IPS DF 19.7 (cell line): ENCODE measurements at places on chromosomes 5 and 9.

- no peak for DNase-seq
Measured at GRCh38 chr5:5364932-5365331, 57.5 kb upstream of the ICE1 start.

GRCh38 chr5:115892021-115892420 lies 50.3 kb downstream of the AP3S1 start:
- no peak for DNase-seq

GRCh38 chr5:168773226-168773625 lies 194.1 kb upstream of the PANK3 start:
- DNase-seq, result no peak

DNA sequence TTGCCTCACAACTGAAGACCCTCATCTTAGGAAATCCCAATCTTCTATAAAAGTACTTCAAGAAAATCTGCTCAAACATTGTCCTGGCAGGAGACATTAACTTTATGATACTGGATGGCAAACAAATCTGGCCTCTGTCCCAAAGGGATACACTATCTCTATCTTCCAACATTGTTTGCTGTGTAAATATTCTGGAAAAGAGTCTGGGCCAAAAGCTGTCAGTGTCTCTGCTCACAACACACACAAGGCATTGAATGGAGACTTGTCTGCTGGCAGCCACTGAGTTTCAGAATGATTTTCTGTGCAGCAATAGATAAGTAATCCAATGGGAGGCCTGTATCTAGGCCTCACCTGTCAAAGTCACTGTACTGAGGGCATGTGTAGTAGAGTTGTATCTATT lies 471.1 kb downstream of the DMAC1 start:
- no peak for DNase-seq

DNA sequence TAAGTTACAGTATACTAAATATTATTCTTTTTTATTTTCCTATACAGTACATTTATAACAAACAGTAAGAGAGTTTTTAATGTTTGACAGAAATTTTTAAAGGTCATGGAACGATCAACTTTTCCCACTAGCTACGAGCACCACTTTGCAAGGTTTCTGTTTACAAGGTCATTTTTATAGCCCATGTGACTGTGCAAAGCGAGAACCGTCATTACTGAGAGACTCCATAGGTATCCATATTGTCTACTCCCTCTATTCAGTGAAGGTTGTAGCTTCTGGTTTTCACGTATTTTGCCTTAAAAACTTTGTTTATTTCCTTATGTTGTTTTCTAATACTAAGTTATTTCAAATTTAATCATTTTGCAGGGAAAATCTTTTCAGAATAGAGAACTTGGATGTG lies 186.3 kb upstream of the RGMB start:
- DNase-seq, result no peak

DNA sequence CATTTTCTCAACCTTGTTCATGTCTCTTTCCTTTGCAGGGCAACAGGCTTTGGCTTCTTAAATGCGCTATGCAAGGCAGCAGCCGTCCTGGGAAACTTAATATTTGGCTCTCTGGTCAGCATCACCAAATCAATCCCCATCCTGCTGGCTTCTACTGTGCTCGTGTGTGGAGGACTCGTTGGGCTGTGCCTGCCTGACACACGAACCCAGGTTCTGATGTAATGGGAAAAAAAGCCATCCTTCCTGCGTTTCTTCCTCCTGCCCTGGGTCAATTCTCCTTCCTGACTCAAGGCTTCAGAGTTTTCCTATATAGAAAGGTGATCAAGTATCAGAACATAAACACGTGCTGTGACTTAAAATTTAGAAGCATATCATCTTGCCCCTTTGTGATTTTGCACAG lies 77.8 kb upstream of the IQGAP2 start:
- DNase-seq, result no peak

DNA sequence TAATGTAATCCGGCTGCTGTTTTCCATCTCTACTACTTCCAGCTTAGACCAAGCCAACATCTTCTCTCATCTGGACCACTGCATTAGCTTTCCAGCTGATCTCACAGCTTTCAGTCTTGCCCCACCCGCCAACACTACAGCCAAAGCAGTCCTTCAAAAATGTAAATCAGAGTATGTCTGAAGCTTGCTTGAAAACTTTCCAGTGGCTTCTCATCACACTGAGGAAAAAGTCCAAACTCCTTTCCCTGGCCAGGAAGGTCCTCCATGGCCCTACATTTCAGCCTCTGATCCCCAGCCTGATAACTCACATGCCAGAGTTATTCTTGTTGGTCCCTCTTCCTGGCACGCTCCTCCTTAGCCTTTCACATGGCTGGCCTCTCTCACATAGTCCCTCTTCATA lies 38.5 kb downstream of the TTC1 start:
- no peak for DNase-seq

GRCh38 chr5:110441035-110441434 lies 285.4 kb downstream of the TMEM232 start:
- peak; percentile 9 for DNase-seq

- DNase-seq, result no peak
Measured at GRCh38 chr9:17005056-17005823, 129.6 kb upstream of the CNTLN start.

GRCh38 chr5:137448868-137449267 lies 50.3 kb downstream of the SPOCK1 start:
- no peak for DNase-seq

DNA sequence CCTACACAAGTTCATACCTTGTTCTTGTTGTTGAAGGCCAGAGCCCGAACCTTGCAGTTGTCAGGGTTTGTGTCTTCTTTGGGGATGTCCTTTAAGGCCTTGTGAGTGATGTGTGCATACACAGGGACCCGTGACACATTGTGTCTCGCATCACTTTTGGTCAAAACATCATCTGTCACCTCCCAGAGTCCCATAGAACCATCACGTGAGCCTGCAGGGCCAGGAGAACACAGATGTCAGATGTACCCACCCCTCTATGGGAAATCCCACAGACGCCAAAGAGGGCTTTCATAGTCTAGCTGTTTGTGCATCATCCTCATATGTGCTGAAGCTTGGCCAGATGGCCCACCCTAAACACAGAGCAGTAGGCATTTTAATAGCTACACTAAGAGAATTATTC lies 28.2 kb downstream of the DCAF12 start:
- DNase-seq, result no peak

DNA sequence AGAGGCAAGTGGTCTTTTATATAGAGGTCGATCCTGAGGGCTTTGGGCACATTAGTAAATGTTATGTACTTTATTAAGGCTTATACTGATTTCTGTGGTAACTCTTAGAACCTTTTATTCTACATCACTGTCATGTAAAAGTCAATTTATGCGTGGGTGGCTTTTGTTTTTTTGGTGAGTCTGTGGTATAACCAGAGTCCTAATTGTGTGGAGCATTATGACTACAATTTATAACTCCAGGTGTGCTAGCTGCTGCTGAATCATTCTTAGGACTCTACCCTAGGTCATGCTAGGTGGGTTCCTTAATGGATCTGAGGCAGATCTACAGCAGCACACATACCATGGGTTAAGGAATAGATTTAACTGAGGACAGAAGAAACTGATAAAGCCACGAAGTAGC lies 33.9 kb upstream of the KCNN2 start:
- DNase-seq, result no peak

DNA sequence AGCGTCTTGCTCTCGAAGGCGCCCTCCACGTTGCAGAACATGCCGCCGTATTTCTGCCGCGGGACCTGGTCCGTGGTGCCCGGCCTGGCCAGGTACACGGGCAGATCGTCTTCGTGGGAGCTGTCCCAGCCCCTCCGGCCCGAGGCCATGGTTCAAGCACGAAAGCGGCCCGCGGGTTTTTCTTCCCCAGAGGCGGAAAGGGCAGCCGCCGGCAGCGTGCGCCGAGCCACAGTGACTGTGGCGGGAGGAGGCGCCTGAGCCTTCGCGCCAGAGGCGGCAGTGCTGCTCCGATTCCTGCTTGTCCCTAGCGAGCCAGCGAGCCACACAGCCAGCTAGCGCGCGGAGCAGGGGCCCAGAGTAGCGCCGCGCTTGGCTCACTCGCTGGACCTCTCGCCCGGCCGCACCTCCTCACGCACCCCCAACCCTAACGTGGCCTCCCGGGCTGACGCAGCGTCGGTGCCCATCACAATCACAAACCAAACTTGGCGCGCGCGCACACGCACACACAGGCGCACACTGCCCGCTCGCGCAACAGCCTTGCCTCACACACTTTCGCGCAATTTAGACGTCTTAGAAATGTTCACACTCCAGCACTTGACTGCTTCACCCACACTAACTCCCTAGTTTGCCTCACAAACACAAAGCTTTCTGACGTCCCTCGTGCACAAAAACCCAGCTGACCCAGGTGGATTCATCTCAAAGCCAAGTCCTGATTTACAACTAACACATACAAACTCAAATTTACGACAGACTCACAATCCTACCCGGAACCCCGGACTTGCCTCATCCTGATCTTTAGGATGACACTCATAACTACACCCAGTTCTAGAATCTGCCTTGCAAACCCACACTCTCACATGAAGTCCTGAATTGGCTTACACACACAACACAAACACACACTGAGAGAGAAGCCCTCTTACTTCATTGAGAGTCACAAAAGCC lies at the start of gene DPYSL3:
Gene DPYSL3, minus strand, starts transcription at position 359 of the 942 bp plus-strand sequence. Its CDS starts 210 bp downstream, at position 149.
- peak; percentile 48 for DNase-seq

DNA sequence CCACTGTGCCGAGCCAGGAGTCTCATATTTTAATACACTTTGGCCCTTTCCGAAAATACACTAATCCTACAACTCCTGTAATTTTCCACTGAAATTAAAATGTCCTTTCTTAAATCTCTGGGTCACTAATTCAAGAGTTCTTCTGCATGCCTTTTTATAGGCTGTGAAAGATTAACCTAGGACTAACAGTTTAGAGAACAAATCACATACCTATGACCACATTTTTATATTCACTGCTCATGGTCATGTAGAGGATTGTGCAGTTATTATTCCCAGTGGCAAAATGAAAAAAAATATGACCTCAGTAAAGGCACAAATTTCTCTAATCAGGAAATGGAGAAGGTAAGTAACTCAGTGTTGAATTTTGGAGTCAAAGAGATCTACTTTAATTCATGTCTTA lies 33.4 kb downstream of the SLCO4C1 start:
- DNase-seq, result no peak

DNA sequence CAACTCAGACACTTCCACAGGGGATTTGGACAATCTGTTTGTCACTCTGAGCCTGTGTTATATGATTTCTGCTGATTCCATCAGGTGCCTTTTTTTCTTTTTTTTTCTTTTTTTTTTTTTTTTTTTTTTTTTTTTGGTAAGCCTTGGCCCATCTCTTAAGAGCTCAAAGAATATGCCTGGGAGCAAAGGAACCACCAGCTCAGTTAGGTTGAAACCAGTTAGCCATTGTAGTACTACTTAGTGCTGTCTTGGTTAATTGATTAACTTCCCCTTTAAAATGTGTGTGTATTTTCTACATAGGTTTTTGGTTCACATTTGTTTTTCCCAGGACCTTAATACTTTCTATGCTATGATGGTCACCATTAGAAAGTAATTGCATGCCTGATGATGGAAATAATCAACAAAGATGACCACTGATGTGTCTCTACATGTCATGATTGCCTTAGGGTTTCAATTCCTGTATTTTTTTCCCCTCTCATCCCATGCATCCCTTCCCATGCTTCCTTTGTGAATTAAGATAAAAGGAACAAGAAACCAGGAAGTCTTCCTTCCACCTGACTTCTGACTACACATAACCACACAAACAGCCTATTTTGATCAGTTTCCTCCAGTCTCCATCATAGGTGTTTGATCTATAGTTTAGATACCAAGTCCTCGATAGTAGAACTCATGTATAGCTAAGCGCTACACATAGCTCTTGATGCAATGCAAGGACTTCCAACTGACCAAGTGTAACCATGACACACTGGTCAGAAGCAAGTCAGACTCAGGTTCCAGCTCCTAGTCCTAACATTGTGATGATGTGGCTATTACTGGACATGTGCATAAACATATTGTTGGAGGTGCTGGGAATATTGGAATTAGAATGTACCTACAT lies 306.1 kb downstream of the EFNA5 start:
- no peak for DNase-seq

- DNase-seq, result no peak
Measured at GRCh38 chr5:131288328-131288727, 24.5 kb downstream of the CDC42SE2 start.

DNA sequence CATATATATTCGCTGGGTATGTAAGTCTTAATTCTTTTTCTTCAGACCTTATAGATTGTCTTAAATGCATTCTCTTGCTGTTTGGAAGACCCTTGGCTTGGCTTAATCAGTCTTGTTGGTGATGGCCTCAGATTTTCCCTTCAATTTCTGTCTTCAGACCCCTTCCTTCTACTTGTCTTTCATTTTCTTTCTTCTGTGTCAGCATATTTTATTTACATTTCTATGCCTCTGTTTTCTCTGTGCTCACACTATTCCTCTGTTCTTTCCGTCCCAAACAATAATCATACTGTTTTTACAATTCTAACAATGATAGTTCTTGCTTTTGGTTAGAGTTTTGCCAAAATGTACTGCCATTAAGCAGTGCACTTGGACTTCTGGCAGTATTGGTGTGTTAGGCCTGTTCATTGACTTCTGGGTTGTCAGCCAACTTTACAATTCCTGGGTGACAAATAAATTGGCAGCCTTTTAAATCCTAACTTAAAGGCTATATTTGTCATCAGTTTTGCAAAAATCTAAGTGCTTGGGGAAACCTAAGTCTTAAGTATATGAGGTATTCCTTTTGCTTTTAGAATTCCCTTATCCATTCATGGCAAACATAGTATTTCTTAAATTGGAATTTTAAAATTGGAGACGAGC lies 8.0 kb downstream of the SRFBP1 start:
- no peak for DNase-seq

DNA sequence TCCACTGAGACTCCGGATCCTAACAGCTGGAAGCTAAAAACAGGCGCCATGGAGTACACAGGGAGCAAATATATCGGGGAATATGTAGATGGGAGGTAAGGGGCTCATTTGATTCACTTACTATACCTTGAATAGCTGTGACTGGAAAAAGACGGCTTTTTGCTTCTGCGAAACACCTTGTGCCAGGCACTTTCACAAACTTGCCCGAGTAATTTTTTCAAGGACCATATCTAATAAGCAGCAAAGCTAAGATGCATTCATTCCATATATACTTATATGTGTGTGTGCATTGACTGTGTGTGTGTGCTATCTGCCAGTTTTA lies 178 bp downstream of the MORN5 start:
- DNase-seq, result no peak

- no peak for DNase-seq
Measured at GRCh38 chr9:124283228-124283814, 25.6 kb downstream of the NEK6 start.

- DNase-seq, result no peak
Measured at GRCh38 chr5:99005506-99005905, 76.7 kb upstream of the CHD1 start.

DNA sequence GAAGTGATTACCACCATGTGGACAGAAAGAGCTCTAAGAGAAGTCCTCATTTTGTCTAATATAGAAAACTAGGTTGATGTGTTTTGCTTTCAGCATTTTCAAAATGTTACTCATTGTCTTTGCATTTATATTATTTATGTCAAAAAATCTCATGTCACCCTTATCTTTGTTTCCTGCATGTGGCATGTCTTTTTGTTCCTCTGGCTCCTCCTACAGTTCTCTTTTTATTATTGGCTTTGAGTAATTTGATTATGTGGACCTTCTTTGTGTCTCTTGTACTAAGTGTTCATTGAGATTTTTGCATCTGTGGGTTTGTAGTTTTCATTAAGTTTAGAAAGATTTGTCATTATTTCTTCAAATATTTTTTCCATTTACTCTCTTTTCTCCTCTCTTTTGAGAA lies 58.8 kb downstream of the GNG10 start:
- no peak for DNase-seq
